ENCODE measurements at places on chromosomes 4 and X. TPM values are rescaled to one million over a fixed set of nuclear protein-coding genes. Genes with fewer than 3 reads are reported as not detected.
A peak's percentile ranks its signal among the peaks of the same experiment; 100 is the strongest.

- no peak for DNase-seq
Measured at GRCh38 chrX:101040197-101040596, 11.7 kb downstream of the TRMT2B start.

DNA sequence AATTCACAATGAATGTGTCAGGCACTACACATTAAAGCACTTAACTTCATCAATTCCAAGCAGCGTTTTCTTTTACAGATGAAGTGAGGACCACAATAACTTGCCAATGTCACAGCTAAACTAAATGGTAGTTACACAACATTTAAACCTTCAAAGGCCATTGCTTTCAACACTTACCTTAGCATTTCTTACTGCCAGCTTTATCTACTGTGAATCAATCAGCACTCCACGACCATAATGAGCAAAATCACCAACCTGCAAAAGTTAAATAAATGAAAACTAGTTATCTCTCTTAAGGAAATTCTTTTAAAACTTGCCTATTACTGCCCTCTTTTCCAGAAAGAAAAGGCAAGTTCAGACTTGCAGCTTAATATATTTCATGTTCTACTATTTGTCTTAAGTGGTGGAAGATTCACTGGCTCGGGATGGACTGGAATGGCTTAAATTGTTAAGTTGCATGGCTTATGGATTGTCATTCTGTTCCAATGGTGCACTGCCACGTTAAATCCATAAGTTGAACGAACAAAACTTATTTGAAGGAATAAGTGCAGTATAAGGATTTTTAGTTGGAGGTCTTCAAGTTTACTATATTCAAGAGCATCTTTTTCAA, 8.3 kb downstream of the RBMX start:
- DNase-seq = no peak

GRCh38 chr4:29704059-29704458, 1016.1 kb upstream of the PCDH7 start:
- DNase-seq = no peak

DNA sequence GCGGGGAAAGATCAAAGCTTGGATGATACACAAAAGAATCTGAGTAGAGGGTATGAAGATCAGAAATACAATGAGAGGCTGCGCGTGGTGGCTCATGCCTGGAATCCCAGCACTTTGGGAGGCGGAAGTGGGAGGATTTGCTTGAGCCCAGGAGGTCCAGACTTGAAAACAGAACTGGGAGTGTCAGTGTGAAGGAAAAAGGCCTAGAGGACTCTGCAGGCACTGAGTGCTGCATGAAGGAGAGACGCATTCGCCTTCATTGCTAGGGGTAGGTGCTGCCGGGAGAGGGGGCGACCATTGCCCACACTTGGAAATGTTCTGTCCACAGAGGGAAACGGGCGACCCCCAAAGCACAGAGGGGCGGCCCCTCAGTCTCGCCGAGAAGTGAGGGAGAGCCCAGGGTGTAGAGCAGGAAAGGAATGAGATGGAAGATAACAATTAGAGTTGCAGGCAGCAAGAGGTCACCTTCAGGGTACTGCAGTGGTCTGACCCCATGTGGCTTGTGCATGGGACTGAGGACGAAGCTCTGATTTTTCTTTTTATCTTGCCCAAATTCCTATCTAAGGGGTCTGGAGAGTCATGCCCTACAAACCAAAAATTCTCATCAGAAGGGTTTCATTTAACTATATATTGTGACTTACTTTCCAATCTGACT, 31.8 kb upstream of the ARSD start:
- DNase-seq = no peak

Gene MORC4
- 19.7 TPM for total RNA-seq

Gene LIMCH1
- 34.6 TPM for total RNA-seq

- DNase-seq = no peak
Measured at GRCh38 chrX:34218063-34218462, 85.9 kb upstream of the FAM47A start.

DNA sequence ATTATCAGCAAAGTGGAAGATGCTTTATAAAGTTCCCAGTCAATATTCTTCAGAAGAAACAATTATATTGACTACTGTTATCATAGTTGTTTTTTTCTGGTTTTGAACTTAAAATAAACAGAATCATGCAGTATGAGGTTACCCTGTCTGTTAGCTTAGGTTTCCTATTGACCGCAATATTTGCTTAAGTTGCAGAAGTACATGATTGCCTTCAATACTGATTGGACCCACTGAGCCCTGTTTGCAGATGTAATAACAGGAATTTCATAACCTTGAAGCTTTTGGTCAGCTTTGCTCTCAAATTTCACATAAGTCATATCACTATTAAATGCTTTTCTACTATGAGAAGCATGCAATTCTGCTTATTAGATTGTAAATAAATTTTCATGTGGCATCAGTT, 229.1 kb upstream of the FSTL5 start:
- no peak for DNase-seq

- DNase-seq = no peak
Measured at GRCh38 chr4:53156896-53157295, 209.0 kb downstream of the SCFD2 start.

DNA sequence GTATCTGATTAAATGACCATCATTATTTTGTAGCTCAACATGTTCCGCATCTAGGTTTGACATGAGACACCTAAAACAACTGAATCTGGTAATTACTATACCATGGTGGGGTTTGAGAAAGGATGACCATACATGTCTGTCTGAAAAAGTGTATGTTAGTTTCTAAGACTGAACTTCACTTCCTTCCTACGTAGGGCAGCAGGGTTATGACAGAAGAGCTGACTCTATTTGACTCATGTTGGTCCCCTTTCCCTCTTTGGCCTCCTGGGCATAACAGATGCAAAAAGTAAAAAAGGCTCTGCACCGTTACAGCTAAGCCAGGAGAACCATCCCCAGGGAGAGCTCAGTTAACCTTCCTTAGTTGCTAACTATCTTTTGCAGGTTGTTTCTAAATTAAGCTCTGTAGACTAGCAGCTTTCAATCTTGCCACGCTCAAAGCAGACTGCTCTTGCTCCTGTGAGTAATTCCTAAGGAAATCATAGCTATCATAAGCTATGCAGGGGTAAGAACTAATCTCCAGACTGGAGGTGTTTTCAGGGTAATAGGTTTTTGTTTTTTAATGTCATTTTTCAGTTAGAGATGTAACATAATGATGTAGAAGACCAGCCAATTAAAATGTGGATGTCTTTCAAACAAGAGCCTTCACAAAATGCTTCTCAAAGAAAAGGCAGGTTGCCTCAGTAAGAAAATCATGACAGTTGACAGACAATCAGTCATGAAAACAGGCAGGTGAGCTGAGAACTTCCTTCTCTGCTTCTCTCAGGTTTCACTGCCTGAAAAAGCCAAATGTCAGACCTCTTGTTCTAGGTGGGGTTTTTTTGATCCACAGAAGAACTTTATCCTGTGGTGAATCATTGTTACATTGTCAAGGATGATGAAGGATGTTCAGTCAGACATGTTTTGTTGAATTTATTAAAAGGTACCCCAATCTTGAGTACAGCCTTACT, 66.9 kb upstream of the DAPP1 start:
- DNase-seq = no peak

Gene RHOXF1
- total RNA-seq = 1.9 TPM

GRCh38 chr4:183700407-183700806, 41.3 kb downstream of the TRAPPC11 start:
- DNase-seq = peak; percentile 28

Gene DSPP
- total RNA-seq = under 0.01 TPM

DNA sequence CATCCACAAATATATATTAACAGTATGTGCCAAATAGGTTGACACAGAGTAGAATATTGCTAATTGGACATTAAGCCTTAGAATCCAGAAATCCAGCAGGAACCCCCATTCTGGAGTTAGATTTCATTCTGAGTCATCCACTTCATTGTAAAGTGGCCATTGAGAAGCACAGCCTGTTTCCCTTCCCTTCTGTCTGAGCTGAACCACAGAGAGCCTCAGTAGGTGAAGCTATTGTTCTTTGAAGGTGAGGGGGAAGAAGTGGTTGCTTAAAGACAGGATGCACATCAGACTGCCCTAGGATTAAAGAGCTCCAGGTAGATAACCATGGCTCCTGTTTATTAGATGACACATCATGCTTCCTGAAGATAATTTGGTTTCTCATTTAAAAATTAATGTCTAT, 30.6 kb upstream of the MCF2 start:
- no peak for DNase-seq

Gene PAGE1
- total RNA-seq = not detected

DNA sequence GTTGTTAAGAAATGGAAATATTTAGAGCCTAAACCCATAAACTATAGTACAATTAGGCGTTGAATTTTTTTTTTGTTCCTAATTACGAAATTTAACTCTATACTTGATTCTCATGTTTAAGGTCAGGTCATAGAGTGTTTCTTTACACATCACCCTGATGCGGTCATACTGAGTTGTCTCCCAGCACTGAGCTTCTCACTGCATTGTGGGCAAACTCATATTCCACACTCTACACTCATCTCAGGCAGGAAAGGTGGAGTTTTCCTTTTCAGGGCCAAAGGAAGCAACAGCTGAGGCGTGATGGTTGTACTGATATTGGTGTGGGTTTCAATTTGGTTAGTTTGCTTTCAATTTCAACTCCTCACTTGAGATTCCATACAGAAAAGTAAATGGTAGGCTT, 75.4 kb downstream of the FAT4 start:
- DNase-seq = no peak

Gene NKX6-1
- 0.44 TPM for total RNA-seq

GRCh38 chrX:78886550-78886949, 58.6 kb upstream of the P2RY10 start:
- no peak for DNase-seq

DNA sequence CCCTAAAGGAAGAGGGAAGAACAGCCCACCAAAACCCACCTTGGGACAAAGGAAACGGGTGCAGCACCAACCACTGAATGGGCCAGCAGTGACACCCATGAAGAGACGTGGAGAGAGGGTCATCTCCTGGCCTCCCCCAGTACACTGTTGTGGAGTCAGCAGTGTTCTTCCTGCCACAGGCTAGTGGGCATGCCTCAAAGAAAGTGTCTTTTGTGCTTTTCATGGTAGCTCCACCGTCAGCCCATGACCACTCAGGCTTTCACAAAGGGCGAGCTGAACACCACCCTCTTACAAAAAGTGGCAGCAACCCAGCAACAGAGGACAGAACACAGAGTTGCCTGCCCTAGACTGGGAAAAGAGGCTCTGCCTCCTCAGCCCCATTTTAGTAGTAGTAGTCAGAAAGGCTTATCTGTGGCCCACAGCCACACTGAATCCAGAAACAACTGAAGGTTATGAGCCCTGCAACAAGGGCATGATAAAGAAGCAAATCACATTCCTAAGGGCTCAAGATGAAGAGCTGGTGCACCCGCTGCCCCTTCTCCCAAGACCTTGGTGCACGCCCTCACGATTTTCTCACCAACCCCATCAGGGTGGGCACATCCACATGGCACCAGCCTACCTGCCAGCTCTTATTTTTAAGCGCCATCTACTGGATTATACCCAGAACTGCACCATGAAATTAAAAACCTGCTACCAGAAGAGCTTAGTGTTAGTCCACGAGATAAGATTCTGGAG, 53.1 kb downstream of the RAB28 start:
- DNase-seq = no peak

Gene GPR82
- total RNA-seq = 0.16 TPM

Gene ANKRD37
- total RNA-seq = 9.0 TPM

Gene SPANXA1
- not detected for total RNA-seq

DNA sequence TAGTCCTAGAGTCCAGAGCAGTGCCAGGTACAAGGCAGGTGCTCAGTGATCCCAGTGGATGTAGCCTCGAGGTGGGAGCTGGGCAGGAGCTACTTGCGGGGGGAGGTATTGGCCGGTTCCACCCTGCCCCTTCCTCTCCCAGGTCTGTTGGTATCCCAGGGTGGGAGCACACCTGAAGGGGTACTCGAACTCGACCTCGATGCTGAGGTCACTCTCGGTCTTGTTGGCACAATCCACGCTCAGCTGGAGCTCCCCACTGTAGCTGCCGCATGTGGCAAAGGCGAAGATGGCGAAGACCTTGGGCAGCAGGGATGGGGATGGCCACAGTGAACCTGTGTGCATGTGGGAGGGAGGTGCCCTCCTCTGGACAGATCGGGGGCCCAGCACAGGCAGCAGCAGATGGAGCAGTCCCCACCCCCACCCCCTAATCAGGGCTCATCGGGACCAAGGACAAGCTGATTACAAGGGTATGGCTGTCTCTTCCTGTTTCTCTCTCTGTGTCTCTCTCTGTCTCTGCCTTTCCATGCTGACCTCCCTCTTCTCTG, 2.4 kb downstream of the SYP start:
- DNase-seq = no peak

- no peak for DNase-seq
Measured at GRCh38 chr4:108937066-108937465, 174.2 kb upstream of the ETNPPL start.

Gene EDA2R
- total RNA-seq = 2.2 TPM

- no peak for DNase-seq
Measured at GRCh38 chrX:11619441-11619840, 46.3 kb downstream of the ARHGAP6 start.

Gene AMBN
- total RNA-seq = not detected

GRCh38 chr4:20383283-20383682, 131.6 kb downstream of the SLIT2 start:
- DNase-seq = no peak

GRCh38 chr4:185119927-185120630, 23.0 kb upstream of the SLC25A4 start:
- no peak for DNase-seq

Gene SLC2A9
- 9.5 TPM for total RNA-seq

DNA sequence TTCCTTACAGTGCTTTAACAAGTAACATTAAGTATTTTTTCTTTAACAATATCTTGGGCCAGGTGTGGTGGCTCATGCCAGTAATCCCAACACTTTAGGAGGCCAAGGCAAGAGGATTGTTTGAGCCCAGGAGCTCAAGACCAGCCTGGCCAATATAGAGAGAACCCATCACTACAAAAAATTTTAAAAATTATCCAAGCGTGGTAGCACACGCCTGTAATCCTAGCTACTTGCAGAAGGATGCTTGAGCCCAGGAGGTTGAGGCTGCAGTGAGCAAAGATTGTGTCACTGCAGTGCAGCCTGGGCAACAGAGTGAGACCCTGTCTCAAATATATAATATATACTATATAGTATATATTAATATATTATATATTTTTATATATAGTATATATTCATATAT, 162.2 kb downstream of the ZNF674 start:
- no peak for DNase-seq

GRCh38 chr4:19728773-19729172, 522.9 kb upstream of the SLIT2 start:
- no peak for DNase-seq

GRCh38 chr4:152200511-152201333, 335.2 kb downstream of the FBXW7 start:
- DNase-seq = no peak

Gene RNF212
- 5.1 TPM for total RNA-seq
